ENCODE measurements at places on chromosomes 1 and 21.

- DNase-seq: peak; percentile 24
These were observed 43.8 kb downstream of the RBM11 start for GRCh38 chr21:14259747-14260146.

DNA sequence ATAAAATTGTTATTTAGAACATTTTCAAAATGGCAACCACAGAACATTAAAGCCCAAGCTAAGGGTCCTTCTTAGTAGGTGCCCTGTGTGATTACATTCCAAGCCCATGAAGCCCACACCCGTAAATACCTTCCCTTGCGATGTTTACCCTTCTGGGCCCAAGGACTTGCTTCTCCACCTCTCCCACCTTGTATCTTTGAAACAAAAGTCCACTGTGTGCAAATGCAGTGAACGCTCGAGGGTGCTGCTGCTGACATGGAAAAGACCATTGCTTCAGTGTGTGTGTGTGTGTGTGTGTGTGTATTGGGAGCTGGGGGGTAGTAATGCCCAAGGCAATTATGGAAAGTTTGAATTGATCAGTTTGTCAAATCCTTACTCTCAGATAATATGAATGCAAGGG is 298.1 kb downstream of the TGFB2 start:
- no peak for DNase-seq

DNA sequence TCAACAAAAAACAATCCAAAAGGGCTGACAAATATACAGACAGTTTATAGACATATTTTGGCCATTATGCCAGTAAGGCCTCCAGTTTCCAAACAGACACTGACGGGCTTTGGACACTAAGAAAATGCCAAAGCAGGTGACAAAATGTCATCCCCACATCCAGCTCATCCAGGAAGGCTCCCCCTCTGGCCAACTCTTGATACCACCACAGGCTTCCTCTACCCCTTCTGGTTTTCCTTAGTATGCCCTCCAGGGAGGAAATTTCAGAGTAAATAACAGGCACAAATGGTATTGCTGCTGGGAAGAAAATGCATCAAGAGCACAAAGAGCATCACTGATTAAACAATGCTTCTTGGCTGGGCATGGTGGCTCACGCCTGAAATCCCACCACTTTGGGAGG is 225.3 kb downstream of the VAV3 start:
- no peak for DNase-seq

- no peak for DNase-seq
These were observed 324.6 kb upstream of the CHRM3 start for GRCh38 chr1:239061770-239062169.

GRCh38 chr21:36082237-36082664 is 12.4 kb downstream of the CBR1 start:
- DNase-seq: no peak

- no peak for DNase-seq
These were observed 6.6 kb upstream of the PLA2G2C start for GRCh38 chr1:20192871-20193411.

GRCh38 chr1:209395169-209395568 is 188.3 kb upstream of the CAMK1G start:
- DNase-seq: no peak

GRCh38 chr21:33492571-33492970 is 1.1 kb upstream of the DNAJC28 start:
- no peak for DNase-seq

GRCh38 chr1:66197785-66198184 is 336.2 kb upstream of the SGIP1 start:
- DNase-seq: no peak

DNA sequence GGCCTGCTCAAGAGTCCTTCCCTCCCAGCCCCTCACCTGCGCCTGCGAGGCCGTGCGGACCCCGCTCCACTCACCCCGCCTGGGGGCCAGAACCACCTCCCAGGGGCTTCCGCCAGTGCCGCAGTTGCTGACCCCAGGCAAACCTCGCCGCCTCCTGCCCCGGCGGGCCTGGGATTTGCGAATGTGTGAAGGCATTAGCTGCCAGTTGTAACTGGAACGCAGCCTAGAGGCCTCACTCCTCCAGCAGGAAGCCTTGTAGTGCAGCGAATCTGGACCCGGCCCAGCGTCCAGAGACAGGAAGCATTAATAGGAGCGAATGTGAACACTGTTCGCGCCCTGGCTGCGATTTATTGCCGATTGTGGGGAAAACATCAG is 140.9 kb upstream of the ARHGEF16 start:
- no peak for DNase-seq

DNA sequence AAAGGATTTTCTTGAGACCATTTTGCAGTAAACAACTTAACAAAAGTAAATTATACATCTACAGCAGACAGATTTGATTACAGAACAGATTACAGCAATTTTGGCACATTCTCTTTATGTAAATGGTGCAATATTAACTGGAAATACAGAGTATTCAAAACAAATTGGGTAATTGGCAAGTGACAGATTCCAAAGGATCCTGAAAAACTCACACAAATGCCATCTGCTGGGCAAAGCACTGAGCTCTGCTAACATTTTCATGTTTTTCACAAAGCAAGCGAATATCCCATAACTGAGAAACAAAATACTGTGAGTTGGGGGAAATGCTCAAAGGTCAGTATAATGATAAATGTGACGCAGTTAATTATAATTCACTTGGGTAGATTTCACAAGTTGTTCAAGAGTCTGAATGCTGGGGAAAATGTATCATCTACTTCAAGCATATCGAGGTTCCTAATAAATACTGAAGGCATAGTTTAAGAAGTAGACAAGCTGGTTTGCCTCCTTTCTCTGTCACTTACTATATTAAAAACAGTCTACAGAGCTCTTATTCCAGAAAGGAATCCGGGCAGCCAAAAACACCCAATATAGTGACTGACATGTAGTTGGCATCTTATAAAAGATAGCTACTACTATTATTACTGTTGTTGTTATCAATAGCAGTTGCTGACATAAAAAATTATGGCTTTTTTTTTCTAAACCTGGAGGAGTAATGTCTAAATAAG is 75.8 kb upstream of the SDC3 start:
- no peak for DNase-seq

- DNase-seq: no peak
These were observed 497.3 kb downstream of the NEGR1 start for GRCh38 chr1:71785000-71785399.

GRCh38 chr1:163202833-163203451 is at the start of gene RGS5:
TSS of gene RGS5 (minus strand) at chr1:163202916. CDS start at chr1:163202835, 81 bp downstream.
- DNase-seq: no peak

DNA sequence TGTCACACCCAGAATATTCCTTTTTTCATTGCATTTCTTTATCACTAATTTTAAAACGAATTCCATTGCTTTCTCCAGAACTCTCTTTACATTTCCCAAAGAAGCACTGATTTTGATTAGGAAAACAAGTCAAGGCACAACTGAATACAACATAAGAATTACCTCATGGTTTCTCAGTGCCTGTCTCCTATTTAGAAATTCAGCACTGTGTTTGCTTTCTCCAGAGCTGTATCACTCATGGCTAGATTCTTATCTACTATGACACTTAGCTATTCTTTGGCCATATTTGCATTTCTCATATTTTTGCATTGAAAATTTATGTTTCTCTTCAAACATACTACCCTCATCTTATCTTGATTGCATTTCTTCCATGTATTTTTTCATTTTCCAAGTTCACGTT is 1402.0 kb downstream of the MRPL39 start:
- no peak for DNase-seq

GRCh38 chr1:15706751-15707150 is 22.6 kb downstream of the PLEKHM2 start:
- no peak for DNase-seq

DNA sequence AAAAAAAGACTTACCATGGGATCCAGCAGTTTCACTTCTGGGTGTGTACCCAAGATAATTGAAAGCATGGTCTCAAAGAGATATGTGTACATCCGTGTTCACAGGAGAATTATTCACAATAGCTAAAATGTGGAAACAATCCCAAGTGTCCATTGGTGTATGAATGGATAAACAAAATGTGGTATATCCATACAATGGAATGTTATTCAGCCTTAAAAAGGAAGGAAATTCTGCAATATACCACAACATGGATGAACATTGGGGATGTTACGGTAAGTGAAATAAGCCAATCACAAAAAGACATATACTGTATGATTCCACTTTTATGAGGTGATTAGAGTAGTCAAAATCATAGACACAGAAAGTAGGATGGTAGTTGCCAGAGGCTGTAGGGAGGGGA is 7.0 kb upstream of the TUT4 start:
- no peak for DNase-seq

DNA sequence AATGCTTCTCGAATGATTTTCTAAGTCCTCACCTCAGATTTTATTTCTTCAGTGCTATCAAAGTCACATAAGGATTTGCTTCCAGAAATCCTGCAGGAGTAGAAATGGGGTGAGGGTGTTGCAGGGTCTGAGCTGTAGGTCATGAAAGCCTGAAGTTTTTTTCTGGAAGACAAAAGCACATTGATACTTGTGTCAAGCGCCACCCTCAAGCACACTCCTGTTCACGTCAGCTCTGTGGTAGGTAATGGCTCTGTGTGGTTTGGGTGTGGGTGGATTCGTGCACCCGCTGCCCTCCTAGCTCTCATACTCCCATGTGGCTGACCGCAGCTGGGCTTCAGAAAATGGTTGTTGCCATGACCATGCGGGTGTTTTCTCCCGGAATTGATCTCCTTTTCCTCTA is 39.9 kb downstream of the AKNAD1 start:
- no peak for DNase-seq

GRCh38 chr1:94607398-94607797 is 65.8 kb upstream of the F3 start:
- no peak for DNase-seq
